Bronchial epithelial cell (primary cell): ENCODE measurements at places on chromosomes 1 and 21. TPM values are rescaled to one million over a fixed set of nuclear protein-coding genes. Genes with fewer than 3 reads are reported as not detected.

DNA sequence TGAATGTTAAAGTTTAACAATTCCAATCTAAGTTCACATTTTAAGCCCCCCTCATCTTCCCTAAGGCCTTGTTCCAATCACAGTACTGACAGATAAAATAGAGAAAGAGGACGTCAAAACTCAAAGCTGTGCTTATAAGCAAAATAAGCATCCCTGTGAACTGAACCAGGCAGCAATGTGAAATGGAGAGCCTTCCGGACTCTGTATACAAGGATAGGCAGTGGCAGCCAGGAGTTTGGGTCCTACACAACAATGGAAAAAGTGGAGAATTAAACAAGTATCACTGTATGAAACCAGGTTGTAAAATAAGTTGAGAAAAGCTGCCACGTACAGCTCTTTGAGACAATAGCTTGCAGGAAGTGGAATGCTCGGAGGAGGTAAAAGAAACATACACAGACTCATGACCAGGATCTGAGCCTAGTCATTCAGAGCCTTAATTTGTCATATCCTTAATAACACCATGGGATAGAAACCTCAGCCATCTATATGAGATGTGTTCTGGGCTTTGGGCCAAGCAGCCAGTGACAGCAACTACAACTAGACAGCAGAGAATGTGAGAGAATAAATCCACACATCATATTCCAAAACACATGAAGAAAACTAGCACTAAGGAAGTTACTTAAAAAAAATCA, 55.2 kb upstream of the PALMD start:
- DNase-seq, result peak; percentile 91

Gene FAM151A
- not detected in 2 replicates for total RNA-seq

Gene LRRC53
- total RNA-seq, result not detected in 2 replicates

- no peak for DNase-seq
Observed at GRCh38 chr1:118346936-118347335, 161.9 kb upstream of the SPAG17 start.

GRCh38 chr1:108815566-108815965, 41.3 kb downstream of the AKNAD1 start:
- no peak for DNase-seq

- no peak for DNase-seq
Observed at GRCh38 chr1:188423073-188423472, 1594.3 kb downstream of the PLA2G4A start.

Gene COL16A1
- total RNA-seq, result 87.7 and 121 TPM in 2 replicates

GRCh38 chr1:242718967-242719366, 194.5 kb upstream of the PLD5 start:
- no peak for DNase-seq

DNA sequence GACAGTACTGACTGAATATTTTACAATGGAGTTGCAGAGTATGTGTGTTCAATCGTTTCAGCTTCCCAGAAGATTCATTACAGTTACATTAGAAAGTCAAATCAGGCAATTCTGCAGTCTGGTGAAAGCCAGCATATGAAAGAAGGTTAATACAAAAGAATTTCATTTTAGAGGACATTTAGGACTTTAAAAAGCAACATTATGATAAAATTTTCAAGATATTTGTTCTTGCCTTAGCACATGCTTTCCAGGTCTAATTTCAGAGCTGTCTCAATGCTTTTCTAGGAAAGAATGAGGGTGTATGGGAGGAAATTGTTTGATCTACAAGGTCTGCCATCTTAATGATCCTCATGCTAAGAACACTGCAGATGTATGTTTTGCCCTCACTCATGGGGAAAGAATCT, 63.2 kb downstream of the RERE start:
- no peak for DNase-seq

Gene SELL
- total RNA-seq, result not detected in 2 replicates

DNA sequence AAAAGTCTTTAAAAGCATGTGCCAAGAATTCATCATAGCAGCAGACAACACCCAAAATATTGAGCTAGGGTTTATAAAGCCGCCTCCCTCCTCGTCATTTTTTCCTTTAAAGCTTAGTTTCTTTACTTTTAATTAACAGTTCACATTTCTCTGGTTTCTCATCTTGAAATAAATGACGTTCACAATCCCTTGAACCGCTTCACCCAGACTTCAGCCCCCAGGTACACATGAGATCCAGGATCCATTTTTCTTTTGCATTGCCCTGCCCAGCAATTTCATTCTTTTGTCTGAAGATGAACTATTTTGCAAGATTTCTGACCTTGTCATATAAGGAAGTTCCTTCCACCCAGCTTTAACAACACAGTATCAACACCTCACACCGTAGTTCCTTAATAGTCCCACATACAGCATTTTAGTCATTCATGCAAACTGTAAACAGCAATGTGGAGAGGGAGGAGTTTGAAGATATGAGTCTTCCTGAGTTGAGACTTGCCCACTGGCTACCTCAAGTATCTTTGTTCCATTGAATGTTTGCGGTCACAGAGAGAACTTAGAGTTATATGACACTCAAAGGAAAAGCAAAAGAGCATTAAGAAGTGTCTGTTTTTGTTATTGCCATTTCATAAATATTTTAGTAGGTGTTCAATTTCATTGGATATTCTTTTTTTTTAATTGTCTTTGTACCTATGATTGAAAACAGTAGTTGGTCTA, 35.3 kb upstream of the CACYBP start:
- DNase-seq, result peak; percentile 99

Gene DTL
- 0.26 TPM in 2 replicates for total RNA-seq

DNA sequence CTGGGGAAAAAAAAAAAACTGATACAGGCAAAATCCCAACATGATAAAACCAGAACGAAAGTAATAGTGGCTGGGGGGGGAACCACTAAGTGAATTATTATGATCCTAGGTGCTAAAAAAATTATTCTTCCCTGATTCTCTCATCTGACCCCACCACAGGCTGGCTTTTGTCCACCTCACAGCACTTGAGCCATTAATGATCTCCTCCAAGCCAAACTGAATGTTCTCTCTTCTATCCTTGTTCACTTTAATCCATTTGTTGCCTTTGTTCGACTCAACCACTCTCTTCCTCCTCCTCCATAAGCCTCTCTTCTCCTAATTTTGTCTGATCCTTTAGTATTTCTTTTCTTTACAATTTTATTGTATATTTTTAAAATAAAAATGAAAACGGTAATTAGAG, 16.0 kb upstream of the SMYD2 start:
- DNase-seq, result no peak

Gene LIN28A
- not detected in 2 replicates for total RNA-seq

Gene LRRC3
- under 0.01 and 0.38 TPM in 2 replicates for total RNA-seq

DNA sequence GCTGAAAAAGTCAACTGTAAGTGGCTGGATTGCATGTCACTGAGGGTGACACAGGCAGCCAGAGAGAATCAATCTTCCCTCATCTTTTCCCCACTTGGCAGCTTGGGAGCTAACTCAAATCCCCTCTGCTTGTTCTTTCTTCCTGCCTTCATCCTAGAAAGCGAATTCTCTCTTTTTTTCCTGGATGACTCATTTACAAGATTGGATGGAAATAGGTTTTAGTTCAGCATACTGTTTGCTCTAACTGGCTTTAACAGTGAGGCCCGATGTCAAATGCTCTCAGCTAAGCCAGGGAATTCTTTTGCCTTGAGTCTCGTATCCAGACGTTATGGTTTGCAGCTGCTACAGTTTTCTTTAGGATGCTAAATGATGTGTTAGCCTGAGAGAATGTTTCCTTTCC, 72.7 kb downstream of the HUNK start:
- no peak for DNase-seq

DNA sequence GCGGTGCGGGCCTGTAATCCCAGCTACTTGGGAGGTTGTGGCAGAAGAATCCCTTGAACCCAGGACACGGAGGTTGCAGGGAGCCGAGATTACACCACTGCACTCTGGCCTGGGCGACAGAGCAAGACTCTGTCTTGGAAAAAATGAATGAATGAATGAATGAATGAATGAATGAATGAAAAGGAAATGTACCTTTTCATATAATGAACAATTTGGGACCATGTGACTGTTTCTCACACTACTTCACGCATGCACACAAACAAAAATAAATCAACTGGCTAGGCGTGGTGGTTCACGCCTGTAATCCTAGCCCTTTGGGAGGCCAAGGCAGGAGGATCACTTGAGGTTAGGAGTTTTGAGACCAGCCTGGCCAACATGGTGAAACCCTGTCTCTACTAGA, 24.3 kb downstream of the USP48 start:
- DNase-seq, result no peak

- no peak for DNase-seq
Observed at GRCh38 chr1:42786097-42786496, 1.3 kb downstream of the TMEM269 start.

Gene CFHR5
- total RNA-seq, result not detected in 2 replicates

- DNase-seq, result no peak
Observed at GRCh38 chr1:51270751-51271150, 34.7 kb downstream of the RNF11 start.

DNA sequence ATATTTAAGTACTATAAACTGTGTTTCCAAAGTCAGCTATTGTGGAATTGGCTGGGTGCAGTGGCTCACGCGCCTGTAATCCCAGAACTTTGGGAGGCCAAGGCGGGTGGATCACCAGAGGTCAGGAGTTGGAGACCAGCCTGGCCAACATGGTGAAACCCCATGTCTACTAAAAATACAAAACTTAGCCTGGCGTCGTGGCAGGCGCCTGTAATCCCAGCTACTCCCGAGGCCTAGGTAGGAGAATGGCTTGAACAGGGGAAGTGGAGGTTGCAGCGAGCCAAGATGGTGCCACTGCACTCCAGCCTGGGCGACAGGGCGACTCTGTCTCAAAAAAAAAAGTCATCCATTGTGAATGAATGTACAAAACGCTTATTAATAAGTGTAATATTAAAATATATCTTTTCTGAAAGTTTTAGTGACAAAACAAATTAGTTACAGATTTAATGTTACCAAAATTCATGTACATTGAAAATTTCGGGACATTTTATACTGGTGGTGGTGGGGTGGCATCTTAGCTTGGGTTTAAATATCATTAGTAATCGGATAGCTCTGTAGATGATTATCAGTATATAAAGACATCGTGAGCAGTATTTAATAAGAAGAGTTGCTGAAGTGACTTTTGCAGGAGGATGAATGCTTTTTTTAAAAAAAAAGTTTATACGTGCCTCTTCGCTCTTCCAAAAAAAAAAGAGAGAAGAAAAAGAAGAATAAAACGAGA, 503 bp upstream of the SRSF11 start:
- no peak for DNase-seq

Gene ADAMTS4
- total RNA-seq, result under 0.01 TPM in 1 of 2 replicates, not detected in the other

DNA sequence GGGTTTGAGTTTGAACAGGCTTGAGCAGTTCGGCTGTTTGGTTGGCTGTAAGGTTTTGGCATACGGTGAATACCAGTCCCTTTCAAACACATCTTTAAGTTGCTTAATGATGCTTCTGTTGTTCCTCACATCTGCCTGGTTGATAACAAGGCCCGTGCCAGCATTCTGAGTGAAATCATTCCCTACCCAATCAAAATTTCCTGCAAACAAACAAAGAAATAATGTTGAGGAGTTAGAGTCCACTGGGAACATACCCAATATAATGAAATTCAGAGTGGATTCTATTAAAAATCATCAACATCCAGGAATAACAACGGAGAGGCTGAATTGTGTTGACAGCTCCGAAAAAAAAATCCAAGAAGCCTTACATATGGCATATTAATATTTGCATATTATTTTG, 91.0 kb upstream of the MAP1LC3C start:
- no peak for DNase-seq

Gene NBPF6
- not detected in 2 replicates for total RNA-seq

- peak; percentile 37 for DNase-seq
Observed at GRCh38 chr21:45074818-45075595, 627 bp downstream of the ADARB1 start.

DNA sequence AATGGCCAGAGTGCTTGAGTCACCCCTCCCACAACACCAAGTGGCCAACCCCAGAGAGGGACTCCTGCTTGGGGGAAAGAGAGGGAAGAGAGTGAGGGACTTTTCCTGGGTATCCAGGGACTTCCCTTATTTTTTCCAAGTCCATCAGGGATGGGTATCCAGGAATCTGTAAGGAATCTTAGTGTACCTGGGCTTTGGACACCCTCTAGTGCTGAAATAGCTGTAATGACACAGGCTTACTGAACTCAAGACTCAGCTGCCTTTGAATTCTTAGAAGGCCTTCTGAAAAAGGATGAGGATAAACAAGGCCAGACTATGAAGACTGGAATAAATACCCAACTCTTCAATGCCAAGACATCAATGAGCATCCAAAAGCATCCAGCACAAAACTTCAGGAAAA, 12.0 kb downstream of the TSHB start:
- DNase-seq, result peak; percentile 65

Gene FCGR3A
- not detected in 2 replicates for total RNA-seq

GRCh38 chr1:27132147-27132546, 22.8 kb downstream of the SLC9A1 start:
- DNase-seq, result no peak

Gene RGS13
- total RNA-seq, result not detected in 2 replicates

DNA sequence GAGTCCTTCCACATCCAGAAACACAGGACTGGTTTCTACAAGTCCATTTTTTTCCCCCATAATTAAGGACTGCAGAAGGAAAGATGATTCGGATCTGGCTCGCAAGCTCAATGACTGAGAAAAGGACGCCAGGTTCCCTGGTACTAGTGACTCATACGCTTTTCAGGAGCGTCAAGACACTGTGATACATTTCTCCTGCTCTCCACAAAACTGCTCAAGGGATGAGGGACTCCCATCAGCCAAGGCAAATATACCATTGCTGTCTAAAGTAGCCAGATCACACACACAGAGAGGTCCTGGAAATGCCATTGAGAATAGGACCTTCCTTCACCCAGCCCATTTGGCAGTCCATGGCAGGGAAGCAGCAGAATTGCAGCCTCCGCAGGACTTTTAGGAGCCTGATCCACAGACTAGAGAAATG, 253.6 kb upstream of the IRF2BP2 start:
- DNase-seq, result peak; percentile 72

Gene CFAP107
- total RNA-seq, result not detected in 2 replicates

Gene NUAK2
- total RNA-seq, result 3.9 and 9.9 TPM in 2 replicates

- no peak for DNase-seq
Observed at GRCh38 chr1:101980974-101981373, 15.8 kb downstream of the OLFM3 start.

Gene CD1E
- total RNA-seq, result not detected in 2 replicates

GRCh38 chr21:33189237-33189636, 40.5 kb upstream of the IFNAR2 start:
- no peak for DNase-seq

DNA sequence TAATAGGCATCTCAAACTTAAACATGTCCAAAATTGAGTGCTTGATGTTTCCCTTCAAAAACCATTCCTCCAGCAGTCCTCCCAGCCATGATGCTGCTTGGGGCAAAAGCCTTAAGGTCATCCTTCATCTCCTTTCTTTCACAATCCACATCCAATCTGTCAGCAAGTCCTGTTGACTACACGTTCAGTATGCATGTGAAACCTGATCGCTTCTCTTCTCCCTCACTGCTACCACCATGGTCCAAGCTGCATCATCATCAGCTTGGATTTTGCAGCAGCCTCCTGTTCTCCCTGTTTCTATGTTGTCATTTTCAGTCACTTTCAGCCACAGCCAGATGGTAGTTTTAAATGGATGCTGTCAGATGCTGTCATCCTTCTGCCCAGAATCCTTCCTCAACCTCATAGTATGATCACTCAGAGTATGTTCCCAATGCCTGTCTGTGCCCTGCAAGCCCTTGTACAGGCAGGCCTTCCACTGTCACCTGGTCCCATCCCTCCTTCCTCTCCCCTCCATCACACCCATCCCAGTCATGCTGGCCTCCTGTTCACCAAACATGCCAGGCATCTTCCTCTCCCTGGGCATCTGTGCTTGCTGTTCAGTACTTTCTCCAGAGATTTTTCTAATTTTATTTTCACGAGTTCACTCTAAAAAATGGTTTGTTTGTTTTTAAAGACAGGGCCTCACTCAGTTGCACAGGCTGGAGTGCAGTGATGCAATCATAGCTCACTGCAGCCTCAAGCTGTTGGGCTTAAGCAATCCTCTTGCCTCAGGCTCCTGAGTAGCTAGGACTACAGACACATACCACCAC, 66.0 kb downstream of the SYDE2 start:
- DNase-seq, result peak; percentile 71
